Activated naive CD4-positive, alpha-beta T cell treated with anti-CD3 and anti-CD28 coated beads, Interleukin-2, amount 50 U/mL, for 72 hours (primary cell): ENCODE measurements at places on chromosomes 1 and 21. TPM values are rescaled to one million over a fixed set of nuclear protein-coding genes. Genes with fewer than 3 reads are reported as not detected.
A peak's percentile ranks its signal among the peaks of the same experiment; 100 is the strongest.

INKA2 gene
- 4.4 TPM for total RNA-seq

PPT1 gene
- 84.1 TPM for total RNA-seq

FAM131C gene
- not detected for total RNA-seq

TINAGL1 gene
- total RNA-seq = not detected

C1orf216 gene
- 17.4 TPM for total RNA-seq

- DNase-seq = no peak
These were observed 81.2 kb downstream of the PROX1 start for GRCh38 chr1:214068979-214069378.

GRCh38 chr1:75529488-75529887 lies 81.4 kb downstream of the SLC44A5 start:
- no peak for DNase-seq

GRCh38 chr1:183905508-183906113 lies 100.7 kb downstream of the RGL1 start:
- DNase-seq = no peak

DNA sequence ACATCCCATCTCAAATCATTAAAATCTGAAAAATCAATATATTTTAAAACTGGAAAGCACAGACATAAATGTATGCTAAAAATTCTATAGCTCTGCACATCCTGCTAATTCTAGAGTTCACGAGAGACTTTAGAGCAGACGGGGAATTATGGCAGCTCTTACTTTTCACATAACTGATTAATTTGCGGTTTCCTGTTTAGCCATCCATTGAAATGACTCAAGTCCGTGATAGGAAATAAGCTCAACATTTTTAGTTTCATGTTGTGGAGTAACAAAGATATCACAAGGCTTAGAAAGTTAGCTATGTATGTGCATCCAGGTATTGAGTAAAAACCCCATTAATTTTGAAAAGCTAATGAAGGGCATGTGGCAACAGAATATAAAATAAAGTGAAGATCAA lies 123.2 kb downstream of the SMYD2 start:
- no peak for DNase-seq

GRCh38 chr1:30420519-30421050 lies 302.8 kb downstream of the MATN1 start:
- no peak for DNase-seq

DNA sequence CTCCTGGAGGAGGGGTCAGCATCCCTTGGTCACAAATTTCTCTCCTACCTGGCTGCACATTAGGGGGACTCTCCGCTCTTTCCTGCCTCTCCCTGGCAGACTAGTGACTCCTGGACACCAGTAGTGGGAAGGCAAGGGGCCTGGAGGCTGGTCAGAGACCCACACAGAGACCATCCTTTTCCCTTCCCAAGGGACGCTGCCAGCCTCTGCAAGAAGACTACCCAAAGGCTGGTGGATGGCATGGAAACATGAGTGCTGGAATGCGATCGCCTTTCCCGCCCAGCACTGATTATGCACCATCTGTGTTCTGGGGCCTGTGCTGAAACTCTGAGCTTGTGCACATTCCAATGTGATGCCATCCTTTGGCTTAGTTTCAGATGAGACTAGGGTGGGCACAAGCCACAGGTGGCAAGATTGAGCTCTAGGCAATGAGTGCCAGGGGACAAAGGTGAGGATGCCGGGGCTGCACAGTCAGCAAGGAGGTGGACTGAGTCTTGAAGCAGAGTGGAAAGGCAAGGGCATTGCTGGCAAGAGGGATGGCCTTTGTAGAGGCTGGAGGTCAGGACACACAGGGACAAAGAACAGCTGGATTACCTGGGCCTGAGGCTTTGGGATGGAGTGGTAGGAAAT lies 12.6 kb upstream of the EPS8L3 start:
- DNase-seq = no peak

GRCh38 chr1:15949453-15950245 lies 26.3 kb downstream of the ZBTB17 start:
- DNase-seq = peak; percentile 86

GRCh38 chr1:226692823-226693222 lies 46.3 kb downstream of the ITPKB start:
- DNase-seq = no peak
